ENCODE measurements at places on chromosomes 7 and 10. TPM values are rescaled to one million over a fixed set of nuclear protein-coding genes. Genes with fewer than 3 reads are reported as not detected.

DNA sequence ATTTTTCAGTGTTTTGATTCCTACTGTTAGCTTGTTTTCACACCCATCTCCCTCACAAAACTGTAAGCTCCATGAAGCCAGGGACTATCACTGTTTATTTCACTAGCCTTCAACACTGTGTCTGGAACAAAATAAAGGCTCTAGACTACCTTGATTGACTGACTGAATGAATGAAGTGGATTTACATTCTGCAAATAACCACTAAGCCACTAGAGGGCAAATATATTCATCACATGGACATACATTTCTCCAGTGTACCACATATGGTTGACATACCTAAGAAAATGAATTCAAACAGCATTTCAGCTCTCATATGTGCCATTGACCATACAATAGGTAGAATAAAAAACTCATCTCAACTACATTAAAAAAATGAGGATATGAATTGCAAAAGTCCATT, 185.9 kb downstream of the RAB11FIP2 start:
- no peak overlapping the region for H3K27ac ChIP-seq
- H3K4me1 ChIP-seq = no peaks in the 10 kb centered on the region
- no peaks in the 10 kb centered on the region for H3K27me3 ChIP-seq
- DNase-seq = no peak
- H3K4me3 ChIP-seq = no peak overlapping the region
- H3K36me3 ChIP-seq = no peaks in the 10 kb centered on the region

DNA sequence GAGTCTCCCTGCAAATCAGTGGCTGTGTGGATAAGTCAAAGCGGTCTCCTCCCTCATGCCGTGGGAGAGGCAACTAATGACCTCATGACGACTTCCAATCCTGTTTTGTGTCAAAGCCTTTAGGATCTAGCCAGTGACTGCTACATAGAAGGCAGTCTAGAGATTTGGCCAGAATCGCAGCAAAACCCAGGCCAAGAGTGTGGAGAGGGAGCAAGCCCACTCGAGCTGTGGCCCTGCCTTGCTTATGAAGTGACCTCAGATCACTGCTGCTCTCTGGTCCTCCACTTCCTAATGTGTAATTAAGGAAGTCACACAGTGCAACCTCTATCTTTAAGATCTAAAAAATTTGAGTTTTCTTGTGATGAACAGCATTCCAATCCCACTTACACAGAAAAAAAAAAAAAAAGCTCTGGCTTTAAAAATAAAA, 296.7 kb upstream of the KLF6 start:
- no peaks in the 10 kb centered on the region for H3K27me3 ChIP-seq
- no peaks in the 10 kb centered on the region for H3K36me3 ChIP-seq
- no peak overlapping the region for H3K4me3 ChIP-seq
- no peaks in the 10 kb centered on the region for H3K4me1 ChIP-seq
- peak; percentile 26 for DNase-seq

Gene AKR1C3
- total RNA-seq = 61.8 TPM

Gene SH2D4B
- 0.09 TPM for total RNA-seq

Gene AP4M1
- 22.8 TPM for total RNA-seq

DNA sequence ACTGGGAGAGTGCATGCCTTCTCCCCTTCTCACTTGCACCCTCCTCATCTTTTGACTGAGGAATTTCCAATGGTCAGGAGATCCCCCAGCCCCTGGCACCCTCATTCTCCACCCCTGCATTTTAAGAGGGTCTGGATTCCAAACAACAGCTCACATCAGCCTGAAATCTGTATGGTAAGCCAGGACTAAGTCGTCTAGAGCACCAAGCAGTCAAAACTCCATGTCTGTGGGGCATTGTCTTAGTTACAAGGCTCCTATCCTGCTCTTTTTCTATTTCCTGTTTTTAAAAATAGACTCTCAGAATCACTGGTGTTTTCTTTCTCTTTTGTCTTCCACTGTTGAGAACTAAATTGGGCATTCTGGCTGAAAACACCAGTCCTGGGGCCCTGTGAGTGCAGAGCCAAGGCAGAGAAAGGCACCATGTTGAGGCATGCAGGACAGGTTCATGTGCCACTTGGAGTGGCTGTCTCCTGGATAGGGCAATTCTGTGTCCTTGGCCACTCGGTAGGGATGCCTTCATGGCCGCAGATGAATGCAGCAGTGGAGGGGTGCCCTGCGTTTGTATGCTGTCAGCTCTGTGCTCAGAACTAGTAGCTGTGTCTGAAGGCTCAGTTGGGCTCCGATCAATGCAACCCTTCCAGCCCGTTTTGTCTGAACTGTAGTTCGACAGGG, 216.6 kb upstream of the YAE1 start:
- no peak overlapping the region for H3K4me3 ChIP-seq
- DNase-seq = no peak
- H3K4me1 ChIP-seq = no peaks in the 10 kb centered on the region
- H3K27me3 ChIP-seq = no peaks in the 10 kb centered on the region

- H3K4me1 ChIP-seq = no peaks in the 10 kb centered on the region
- no peak for DNase-seq
- H3K36me3 ChIP-seq = no peaks in the 10 kb centered on the region
- no peaks in the 10 kb centered on the region for H3K27me3 ChIP-seq
Measured at GRCh38 chr10:75859141-75859540, 427.7 kb downstream of the LRMDA start.

- no peak overlapping the region for H3K4me3 ChIP-seq
- no peaks in the 10 kb centered on the region for H3K27me3 ChIP-seq
- H3K27ac ChIP-seq = no peak overlapping the region
- peaks cover 13% of the 10 kb centered on the region for H3K4me1 ChIP-seq
- no peak for DNase-seq
Measured at GRCh38 chr7:2825559-2826227, 18.4 kb downstream of the GNA12 start.

Gene SLC18A3
- total RNA-seq = not detected

Gene OTUD1
- 27.1 TPM for total RNA-seq

DNA sequence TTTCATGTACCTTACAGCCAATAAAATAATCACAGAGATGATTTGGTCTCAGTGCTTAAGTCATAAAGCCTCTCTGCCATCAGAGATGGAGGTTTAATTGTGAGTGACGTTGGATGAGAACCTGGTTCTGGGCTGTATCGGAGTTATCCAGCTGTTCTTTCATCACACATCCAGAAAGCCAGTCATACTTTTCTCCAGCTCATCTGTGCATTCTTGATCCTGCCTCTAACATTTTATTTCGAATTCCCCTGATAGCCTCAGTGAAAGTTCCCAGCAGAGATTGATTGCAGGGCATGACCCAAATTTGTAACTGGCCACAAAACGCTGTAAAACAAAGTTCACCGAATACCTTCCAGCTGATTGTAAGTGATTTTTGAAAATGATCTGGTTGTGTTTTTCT, 212.6 kb upstream of the HABP2 start:
- no peaks in the 10 kb centered on the region for H3K36me3 ChIP-seq
- no peak overlapping the region for H3K4me3 ChIP-seq
- no peak overlapping the region for H3K27ac ChIP-seq
- H3K4me1 ChIP-seq = no peaks in the 10 kb centered on the region
- H3K27me3 ChIP-seq = no peaks in the 10 kb centered on the region
- DNase-seq = no peak

- DNase-seq = no peak
- H3K27ac ChIP-seq = no peak overlapping the region
- H3K27me3 ChIP-seq = no peaks in the 10 kb centered on the region
- no peak overlapping the region for H3K4me3 ChIP-seq
Measured at GRCh38 chr7:92868683-92869293, 32.4 kb upstream of the CDK6 start.

Gene HOXA4
- total RNA-seq = 11.2 TPM

- H3K4me1 ChIP-seq = peaks cover 8% of the 10 kb centered on the region
- no peak overlapping the region for H3K4me3 ChIP-seq
- no peak overlapping the region for H3K27ac ChIP-seq
- no peaks in the 10 kb centered on the region for H3K27me3 ChIP-seq
- DNase-seq = no peak
Measured at GRCh38 chr7:151700586-151701165, 176.2 kb downstream of the PRKAG2 start.

Gene ITPRID1
- not detected for total RNA-seq

DNA sequence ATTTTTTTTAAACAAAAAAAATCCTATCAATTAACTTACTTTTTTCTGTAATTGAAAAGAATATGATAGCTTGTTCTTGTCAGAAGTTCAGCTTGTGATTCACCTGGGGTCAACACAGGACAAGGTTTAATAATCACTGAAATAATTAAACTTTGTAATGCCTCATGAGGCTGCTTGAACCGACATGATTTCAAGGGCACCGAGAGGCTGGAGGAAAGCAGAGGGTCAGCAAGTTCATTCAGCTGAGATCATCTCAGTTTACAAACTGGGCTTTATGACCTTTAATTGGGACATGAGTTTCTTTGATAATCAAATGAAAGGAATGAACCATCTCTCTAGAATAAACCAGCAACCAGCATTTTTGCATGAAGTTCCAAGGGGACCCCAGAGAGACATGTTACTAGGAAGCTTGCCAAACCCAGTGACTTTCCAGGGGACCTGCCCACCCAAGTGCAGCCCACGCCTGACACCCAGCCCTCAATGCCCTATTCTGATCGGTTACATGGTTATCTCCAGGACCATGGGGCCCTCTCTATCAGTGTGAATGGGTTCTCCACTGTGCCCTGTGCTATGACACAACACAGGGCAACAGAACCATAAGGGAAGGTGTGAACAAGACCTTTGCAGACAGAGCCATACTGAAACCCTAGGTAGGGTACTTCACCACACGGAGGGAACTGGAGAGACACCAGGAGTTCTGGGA, 7.8 kb upstream of the CYP3A4 start:
- H3K27me3 ChIP-seq = no peaks in the 10 kb centered on the region
- DNase-seq = peak; percentile 2
- H3K36me3 ChIP-seq = no peaks in the 10 kb centered on the region
- peak overlapping the region; percentile 2 for H3K27ac ChIP-seq
- H3K4me3 ChIP-seq = no peak overlapping the region
- H3K4me1 ChIP-seq = no peaks in the 10 kb centered on the region

- H3K36me3 ChIP-seq = no peaks in the 10 kb centered on the region
- no peak overlapping the region for H3K27ac ChIP-seq
- peak overlapping the region; percentile 29 for H3K4me3 ChIP-seq
- DNase-seq = peak; percentile 92
Measured at GRCh38 chr7:151013733-151014497, 10.4 kb downstream of the ATG9B start.

DNA sequence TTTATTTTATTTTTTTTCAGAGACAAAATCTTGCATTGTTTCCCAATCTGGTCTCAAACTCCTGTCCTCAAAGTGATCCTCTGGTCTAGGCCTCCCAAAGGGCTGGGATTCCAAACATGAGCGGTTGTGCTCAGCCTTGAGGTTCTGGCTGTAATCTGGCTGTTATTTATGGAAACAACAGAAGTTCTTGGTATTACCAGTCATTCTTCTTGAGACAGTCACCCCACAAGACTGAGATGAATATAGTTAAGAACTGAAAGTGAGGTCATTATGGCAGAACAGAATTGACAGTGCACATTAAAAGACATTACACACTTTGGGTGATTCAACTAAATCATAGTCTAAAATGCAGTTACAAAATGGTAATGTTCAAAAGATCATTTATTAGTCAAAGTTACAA, 719.5 kb downstream of the ZWINT start:
- no peaks in the 10 kb centered on the region for H3K36me3 ChIP-seq
- H3K4me3 ChIP-seq = no peak overlapping the region
- no peaks in the 10 kb centered on the region for H3K27me3 ChIP-seq
- no peak overlapping the region for H3K27ac ChIP-seq
- no peaks in the 10 kb centered on the region for H3K4me1 ChIP-seq

GRCh38 chr7:54336800-54337199, 205.4 kb upstream of the VSTM2A start:
- H3K27ac ChIP-seq = no peak overlapping the region
- H3K36me3 ChIP-seq = no peaks in the 10 kb centered on the region
- H3K4me3 ChIP-seq = no peak overlapping the region
- no peak for DNase-seq
- H3K4me1 ChIP-seq = no peaks in the 10 kb centered on the region

Gene SFRP4
- total RNA-seq = 6.8 TPM

GRCh38 chr7:67743501-67743900, 746.9 kb downstream of the TYW1 start:
- H3K4me1 ChIP-seq = no peaks in the 10 kb centered on the region
- no peaks in the 10 kb centered on the region for H3K36me3 ChIP-seq
- H3K4me3 ChIP-seq = no peak overlapping the region
- H3K27ac ChIP-seq = no peak overlapping the region

Gene CHAT
- total RNA-seq = not detected

Gene SUN3
- 0.54 TPM for total RNA-seq

- no peaks in the 10 kb centered on the region for H3K36me3 ChIP-seq
- no peaks in the 10 kb centered on the region for H3K27me3 ChIP-seq
- H3K4me3 ChIP-seq = no peak overlapping the region
- no peak overlapping the region for H3K27ac ChIP-seq
Measured at GRCh38 chr7:14321947-14322346, 332.5 kb upstream of the ETV1 start.

DNA sequence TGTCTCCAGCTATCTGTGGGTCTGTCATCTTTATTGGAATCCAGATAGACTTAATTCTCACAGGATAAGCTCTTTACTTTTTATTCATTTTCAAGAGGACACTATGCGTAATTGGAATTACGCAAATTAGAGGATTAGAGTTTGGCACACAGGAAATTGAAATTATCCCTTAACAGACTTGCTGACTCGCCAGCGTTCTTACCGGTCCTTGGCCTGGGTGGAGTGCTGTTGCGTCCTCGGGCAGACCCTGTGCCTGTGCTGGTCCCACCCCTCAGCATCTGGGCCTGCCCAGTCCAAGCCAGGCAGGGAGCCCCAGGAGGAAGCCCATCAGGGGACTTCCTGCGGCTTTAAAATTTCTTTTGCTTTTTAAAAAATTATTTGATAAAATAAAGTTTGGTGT, 101.8 kb downstream of the MKI67 start:
- no peak overlapping the region for H3K27ac ChIP-seq
- no peak for DNase-seq
- H3K36me3 ChIP-seq = no peaks in the 10 kb centered on the region
- H3K27me3 ChIP-seq = no peaks in the 10 kb centered on the region
- no peaks in the 10 kb centered on the region for H3K4me1 ChIP-seq

Gene TFEC
- 14.4 TPM for total RNA-seq

DNA sequence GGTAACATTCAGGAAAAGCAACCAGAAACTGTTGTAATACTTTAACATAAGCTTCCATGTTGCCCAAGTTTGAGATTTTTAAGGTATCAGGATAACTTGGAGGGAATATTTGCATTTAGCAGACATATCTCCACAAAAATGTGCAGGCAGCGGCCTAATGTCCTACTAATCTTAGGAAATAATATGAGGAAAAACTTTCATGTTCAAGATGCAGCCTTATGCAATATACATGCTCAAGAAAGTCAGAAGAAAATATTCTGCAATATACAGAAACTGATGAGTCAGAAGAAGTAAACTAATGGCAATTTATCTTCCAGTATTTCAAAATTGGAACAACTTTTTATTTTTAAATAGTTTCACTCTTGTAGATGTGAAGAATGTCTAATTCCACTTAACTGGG, 463.2 kb upstream of the C7orf33 start:
- no peaks in the 10 kb centered on the region for H3K36me3 ChIP-seq
- H3K4me1 ChIP-seq = no peaks in the 10 kb centered on the region
- DNase-seq = no peak
- no peak overlapping the region for H3K4me3 ChIP-seq
- H3K27me3 ChIP-seq = no peaks in the 10 kb centered on the region
- H3K27ac ChIP-seq = no peak overlapping the region

Measured in kidney (tissue), 22 donors.